ENCODE measurements at places on chromosomes 2 and 18.

DNA sequence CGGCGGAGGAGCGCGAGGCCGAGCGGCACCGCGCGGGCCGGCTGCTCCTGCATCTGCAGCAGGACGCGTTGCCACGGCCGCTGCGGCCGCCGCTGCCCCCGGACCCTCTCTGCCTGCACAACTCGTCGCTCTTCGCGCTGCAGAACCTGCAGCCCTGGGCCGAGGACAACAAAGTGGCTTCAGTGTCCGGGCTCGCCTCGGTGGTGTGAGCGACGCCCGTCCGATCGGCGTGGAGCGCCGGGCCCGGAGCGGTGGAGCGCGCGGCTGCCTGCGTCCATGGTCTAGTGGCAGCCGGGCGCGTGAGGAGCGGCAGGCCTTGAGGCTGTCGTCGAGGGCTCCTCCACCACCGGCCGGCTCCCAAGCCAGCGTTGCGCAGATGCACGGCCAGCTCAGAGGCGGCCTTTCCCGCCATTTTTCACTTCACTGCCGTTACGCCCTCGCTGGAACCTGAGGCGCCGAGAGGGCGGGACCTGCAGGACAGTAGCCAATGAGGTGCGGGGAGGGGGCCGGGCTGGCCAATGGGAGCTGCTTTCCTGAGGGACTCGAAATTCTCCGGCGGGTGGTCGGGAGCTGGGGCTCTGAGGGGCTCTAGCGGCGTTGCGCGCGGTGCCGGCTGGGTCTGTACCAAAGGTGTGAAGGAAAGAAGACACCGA lies 1.9 kb downstream of the TLX2 start:
- DNase-seq, result no peak

DNA sequence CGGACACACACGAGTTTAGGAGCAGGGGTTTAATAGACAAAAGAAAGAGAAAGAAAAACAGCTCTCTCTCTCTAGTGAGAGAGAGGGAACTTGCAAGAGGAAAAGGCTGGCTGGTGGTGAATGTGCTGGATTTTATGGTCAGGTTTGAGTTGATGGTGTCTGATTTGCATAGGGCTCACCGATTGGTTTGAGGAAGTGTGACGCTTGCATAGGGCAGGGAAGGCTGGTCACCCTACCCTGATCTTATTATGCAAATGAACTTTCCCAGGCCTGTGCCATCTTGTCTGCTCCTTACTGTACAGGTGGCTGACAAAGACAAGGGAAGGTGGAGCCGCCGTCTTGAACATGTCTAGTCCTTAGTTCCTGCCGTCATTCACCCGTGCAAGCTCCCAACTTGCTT lies 408.9 kb downstream of the RIT2 start:
- no peak for DNase-seq

DNA sequence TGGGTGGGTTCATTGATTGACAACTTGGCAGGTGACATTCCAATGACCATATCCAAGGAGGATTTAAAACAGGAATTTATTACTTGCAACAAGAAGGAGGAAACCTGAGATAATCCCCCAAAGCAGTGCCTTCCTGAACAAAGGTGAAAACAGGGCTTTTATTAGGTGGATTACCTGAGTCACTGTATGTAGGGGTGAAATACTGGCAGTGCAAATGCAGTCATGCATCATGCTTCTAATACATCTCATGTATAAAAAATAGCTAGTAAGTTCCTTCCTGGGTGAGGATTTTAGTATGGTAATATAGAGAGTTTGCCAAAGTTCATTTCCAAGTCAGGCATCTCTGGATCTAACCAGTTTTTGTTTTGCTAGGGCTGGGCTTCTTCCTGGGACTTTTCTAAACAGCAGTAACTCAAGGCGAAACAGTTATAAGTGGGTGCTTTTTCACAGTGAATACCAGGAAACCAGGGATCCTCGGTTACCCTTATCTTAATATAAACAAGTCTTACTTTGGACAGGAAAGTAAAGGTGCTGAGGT lies 583.4 kb upstream of the LRRTM1 start:
- DNase-seq, result no peak

GRCh38 chr2:237551071-237551574 lies 15.3 kb upstream of the PRLH start:
- DNase-seq, result no peak

All from omental fat pad (tissue), 4 donors.